ENCODE measurements at places on chromosomes 4 and X. TPM values are rescaled to one million over a fixed set of nuclear protein-coding genes. Genes with fewer than 3 reads are reported as not detected.

BMPR1B gene
- total RNA-seq, result 0.20 TPM

NR0B1 gene
- total RNA-seq, result not detected

PRSS12 gene
- total RNA-seq, result 7.2 TPM

DNA sequence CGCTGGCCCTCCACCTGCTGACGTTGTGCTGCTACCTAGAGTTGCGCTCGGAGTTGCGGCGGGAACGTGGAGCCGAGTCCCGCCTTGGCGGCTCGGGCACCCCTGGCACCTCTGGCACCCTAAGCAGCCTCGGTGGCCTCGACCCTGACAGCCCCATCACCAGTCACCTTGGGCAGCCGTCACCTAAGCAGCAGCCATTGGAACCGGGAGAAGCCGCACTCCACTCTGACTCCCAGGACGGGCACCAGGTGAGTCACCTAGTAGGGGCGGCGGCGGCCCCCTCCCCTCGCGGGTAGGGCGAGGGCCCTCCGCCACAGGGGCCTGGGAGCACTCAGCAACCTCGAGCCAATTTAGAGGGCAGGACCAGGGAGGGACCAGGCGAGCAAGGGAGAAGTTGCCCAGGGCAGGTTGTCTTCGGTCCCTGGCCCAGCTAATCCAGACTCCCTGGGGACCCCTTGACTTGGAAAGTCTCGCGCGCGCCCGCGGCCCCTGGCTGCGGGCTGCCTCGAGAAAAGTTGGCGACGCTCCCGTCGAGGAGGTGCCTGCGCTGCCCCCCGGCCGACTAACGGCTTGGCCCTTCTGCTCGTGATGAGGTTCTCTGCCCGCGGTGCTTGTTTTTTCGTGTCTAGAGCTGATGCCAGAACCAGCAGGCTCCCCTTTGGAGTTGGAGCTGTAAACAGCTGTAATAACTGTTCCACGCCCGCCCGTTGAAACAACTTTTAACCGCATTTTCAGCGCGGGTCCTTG, 717 bp downstream of the EDA start:
- no peak for DNase-seq

DNA sequence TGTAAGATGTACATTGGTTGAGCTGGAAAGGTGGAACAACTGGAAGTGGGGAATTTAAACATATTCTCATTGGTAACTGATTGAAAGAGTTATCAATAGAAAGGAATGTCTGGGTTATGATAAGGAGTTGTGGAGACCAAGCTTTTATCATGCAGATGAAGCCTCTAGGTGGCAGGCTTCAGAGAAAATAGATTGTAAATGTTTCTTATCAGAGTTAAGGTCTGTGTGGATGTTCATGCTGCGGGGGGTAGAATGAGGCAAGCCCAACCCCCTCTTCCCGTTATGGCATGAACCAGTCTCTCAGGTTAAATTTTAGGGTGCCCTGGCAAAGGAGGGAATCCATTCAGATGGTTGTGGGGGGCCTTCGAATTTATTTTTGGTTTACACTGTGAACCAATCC, 16.0 kb downstream of the ARSD start:
- no peak for DNase-seq

DNA sequence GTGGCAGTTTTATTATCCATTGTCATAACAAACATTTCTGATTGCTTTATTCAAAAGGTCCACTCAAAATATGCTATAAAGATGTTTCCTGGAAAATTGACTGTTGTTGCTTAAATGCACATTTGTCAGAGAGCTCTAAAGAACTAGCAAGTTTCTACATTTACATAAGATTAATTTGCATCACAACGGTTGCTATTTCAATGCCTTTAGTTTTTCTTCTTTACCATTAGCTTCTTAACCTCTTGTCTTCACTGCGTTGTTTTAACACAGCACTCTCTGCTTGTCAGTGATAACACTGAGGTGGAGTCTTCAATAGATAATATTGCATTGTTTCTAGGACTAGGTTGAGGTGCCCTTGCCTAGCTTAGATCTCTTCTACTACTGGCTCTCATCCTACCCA, 76.7 kb upstream of the GALNT7 start:
- DNase-seq, result no peak

GRCh38 chr4:176307666-176307930, 12.2 kb upstream of the SPCS3 start:
- no peak for DNase-seq

CFAP99 gene
- total RNA-seq, result not detected

RPS3A gene
- 2,117 TPM for total RNA-seq

DNA sequence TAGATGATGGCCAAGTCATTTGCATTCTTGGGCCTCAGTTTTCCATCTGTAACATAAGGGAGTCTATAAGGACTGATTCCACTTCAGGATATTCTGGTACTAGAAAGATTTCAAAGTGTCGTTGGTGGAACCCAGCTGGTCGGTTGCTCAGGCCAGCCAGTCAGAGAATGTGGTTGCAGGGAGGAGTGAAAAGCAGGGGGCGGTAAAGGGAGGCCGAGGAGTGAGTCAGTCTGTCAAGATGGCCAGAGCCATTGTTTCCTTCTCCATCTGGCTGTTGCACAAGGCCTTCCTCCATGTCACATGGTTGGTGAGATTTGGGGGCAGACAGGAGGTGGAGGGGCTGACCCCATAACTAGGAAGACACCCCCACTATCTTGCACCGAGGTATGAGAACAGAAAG, 38.2 kb downstream of the STARD8 start:
- DNase-seq, result peak; percentile 75

ZFP92 gene
- total RNA-seq, result 0.22 TPM

GRCh38 chr4:70734168-70734954, 12.6 kb downstream of the RUFY3 start:
- peak; percentile 74 for DNase-seq

CCKAR gene
- not detected for total RNA-seq

DNA sequence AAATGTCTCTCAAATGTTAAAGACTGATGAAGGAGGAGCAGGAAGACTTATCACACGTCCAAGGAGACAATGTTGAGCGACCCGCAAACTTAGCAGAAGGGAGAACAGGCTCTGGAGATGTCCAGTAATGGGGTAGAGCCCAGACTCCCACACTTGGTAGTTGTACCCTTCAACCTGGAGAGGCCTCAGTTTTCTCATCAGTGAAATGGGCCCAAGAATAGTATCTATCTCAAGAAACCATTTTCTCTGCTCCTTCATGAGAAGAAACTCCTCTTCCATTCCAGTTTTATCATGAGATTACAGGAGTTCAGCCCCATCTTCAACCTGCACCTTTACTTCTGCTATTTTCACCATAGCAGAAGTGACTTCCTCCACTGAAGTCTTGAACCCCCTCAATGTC, 169.9 kb downstream of the DHRSX start:
- no peak for DNase-seq

GRCh38 chrX:43448688-43449087, 207.4 kb upstream of the MAOA start:
- no peak for DNase-seq

DNA sequence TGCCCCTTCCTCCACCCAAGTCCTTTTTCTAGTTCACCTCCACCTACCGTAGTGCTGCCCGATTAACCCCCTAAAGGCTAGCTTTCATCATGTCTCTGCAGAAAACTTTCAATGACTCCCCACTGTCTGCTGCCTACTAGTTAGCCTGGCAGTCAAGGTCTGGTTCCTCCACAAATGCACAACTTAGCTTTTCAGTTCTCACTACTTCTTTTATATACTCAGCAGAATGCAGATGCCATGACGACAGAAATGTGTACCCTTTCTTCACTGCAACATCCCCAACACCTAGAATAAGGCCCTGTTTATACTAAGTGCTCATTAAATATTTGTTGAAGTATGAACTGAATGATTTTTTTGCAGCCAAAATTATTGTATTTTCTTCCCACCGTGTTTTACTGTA, 30.9 kb upstream of the RASGEF1B start:
- no peak for DNase-seq

- DNase-seq, result no peak
Measured at GRCh38 chr4:123409334-123409733, 12.7 kb downstream of the SPRY1 start.

DNA sequence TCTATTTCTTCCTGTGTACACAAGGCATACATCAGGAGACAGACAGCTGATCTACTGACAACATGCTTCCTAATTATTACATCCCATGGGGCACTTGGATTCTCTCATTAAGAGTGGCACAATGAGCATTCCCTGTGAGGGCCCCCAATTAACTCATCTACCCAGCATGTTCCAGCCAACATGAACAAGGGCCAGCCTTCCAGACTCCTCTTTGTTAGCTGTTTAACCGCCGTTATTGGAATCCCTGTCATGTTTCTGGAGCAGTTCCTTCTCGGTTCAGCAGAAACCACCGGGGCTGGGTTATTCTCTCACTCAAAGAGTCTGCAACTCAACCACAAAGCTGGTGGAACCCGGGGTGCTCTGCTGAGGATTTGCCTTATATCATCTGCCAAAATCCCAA, 9.9 kb upstream of the GPM6B start:
- DNase-seq, result no peak

GRCh38 chr4:175714686-175715085, 97.4 kb downstream of the GPM6A start:
- no peak for DNase-seq

ETDA gene
- total RNA-seq, result not detected

- DNase-seq, result peak; percentile 38
Measured at GRCh38 chrX:16138108-16138427, 14.7 kb downstream of the GRPR start.

MUC7 gene
- not detected for total RNA-seq

DNA sequence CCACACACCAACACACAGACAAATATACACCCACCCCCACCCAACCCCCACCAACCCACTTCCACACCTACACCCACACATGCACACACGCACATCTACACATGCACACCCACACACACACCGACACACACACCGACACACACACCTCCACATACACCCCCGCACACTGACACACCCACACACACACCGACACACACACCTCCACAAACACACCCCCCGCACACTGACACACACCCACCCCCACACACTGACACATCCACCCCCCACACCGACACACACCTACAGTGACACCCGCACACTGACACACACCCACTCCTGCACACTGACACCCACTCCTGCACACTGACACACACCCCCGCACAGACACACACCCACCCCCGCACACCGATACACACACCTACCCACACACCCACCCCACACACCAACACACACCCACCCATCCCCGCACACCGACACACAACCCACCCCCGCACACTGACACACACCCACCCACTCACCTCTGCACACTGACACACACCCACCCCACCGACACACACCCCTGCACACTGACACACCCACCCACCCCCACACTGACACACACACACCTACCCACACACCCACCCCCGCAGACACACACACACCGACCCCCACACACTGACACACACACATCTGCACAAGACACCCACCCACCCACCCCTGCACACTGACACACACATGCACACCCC, 31.1 kb downstream of the FGFRL1 start:
- DNase-seq, result no peak

DNA sequence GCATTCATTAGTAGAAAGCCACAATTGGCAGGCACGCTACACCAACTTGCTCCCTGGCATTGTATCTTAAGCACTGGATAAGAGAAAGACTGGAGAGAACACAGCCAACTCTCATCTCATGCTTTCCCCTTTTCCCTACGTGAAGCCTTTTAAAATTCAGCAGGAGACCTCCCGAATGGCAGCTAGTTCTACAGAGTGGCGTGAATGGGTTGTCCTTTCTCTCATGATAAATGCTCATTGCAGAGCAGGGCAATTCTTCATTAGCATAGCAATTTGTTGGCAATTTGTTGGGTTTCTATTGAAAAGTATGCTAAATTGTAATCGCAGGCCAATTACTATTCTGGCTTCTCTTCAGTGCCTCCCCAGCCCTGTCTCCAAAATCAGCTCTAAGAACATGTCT, 48.0 kb downstream of the SEPTIN11 start:
- DNase-seq, result no peak

CPLX1 gene
- total RNA-seq, result not detected

DNA sequence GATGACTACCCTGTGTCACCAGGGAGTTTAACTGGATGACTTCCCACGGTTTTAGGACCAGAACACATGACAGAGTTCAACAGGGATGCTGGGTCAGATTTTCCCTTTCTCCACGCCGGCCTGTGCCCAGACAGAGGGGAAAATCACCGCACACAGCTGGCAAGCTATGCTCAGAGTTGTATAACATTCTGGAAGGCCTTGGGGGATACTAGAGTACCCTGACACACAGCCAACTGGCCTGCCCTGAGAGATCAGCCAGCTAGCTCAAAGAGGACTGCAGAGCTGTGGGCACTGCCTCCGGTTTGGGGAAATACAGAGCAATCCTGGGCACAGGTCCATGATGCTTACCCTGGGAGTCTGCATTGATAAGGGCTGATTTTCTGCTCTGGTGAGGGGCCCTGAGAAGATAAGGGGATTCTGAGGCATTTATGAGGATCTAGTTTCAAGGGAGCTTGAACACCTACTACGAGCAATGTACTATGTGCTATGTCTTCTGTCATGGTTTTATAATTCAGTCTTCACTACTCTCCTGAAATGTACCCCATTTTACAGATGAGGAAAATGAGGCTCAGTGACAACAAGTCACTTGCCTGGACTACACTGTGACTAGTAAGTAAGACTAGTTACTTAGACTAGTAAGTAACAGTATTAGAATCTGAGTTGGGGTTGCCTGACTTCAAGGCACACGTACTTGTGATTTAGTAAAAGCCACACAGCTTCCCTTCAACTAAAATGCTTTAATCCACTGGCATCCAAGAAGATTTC, 14.7 kb downstream of the C4orf54 start:
- DNase-seq, result no peak

DNA sequence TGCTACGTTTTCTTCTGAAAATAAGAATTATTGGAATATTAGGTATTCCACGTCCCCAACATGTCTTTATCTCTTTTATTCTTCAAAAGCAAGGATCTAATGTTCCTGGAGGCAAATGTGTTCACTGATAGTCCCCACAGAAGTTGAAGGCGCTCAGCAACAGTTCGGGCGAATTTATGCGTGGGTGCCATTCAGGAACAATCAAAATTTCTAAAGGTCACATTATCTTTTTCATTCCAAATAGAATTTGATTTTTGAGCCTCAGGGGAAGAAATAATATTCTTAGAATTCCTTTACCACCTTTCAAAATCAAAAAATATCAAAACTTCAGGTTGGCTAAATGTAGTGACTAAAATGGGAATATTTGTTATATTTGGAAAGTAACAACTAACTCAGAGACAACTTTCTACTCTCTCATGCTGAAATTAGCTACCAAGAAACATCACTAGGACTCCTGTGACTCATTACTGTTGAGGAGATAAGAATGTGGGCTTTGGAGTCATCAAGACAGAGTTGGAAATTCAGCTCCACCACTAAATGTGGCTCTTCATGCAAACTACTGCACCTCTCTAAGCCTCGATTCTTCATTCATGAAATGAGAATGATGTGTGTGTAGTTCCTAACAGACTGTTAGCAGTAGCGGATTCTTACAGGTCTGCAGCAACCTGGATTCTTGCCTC, 72.3 kb upstream of the KIT start:
- no peak for DNase-seq

GRIA3 gene
- not detected for total RNA-seq

DNA sequence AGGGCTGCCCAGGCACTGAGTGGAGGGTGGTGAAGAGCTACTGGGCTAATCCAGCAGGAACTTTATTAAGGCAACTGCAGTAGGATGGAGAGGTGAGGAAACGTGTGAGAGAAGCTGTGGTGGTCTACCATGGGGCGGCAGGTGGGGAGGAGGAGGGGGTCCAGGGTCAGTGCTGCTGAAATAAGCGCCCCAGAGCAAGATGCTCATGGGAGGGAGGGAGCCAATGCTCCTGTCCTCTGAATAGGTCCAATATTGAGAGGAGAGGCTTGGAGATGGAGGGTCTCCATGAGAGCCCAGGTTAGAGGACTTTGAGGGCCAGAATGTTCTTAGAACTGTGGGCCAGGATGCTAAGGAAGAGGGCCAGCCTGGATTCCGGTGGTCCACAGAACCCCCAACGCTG, 35.2 kb downstream of the EVC start:
- no peak for DNase-seq

GRCh38 chr4:7344636-7345155, 90.0 kb downstream of the PSAPL1 start:
- no peak for DNase-seq

All from lung microvascular endothelial cell (primary cell).